ENCODE measurements at places on chromosomes 2 and 18.

GRCh38 chr2:99644419-99644787 lies 154.6 kb upstream of the REV1 start:
- DNase-seq = no peak

DNA sequence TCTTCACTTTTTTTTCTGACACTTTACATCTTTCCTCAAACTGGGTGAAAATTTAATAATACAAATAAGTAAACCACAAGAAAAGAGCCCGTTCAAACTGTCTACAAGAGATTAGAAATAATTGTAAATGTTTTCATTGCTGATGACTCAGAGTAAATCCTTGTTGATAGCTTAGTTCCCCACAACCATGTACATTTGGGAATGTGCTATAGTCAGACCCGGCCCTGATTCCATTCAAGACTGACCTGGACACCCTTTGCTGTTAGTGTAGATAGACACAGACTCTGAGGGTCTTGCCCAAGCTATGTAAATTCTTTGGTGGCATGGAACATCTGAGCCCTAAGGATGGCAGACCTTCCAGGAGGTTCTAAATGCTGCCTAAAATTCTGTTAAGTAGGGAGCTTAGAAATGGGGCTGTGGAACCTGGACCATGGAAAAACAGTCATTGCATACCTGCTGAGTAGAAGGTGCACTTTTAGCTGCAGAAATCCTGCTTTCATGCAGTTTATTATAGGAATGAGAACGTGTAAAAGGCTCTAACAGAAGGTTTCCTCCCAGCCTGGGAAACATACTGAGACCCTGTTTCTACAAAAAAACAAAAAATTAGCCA lies 3.7 kb downstream of the MALT1 start:
- no peak for DNase-seq

GRCh38 chr2:239811111-239811781 lies 213.9 kb downstream of the NDUFA10 start:
- DNase-seq = no peak

DNA sequence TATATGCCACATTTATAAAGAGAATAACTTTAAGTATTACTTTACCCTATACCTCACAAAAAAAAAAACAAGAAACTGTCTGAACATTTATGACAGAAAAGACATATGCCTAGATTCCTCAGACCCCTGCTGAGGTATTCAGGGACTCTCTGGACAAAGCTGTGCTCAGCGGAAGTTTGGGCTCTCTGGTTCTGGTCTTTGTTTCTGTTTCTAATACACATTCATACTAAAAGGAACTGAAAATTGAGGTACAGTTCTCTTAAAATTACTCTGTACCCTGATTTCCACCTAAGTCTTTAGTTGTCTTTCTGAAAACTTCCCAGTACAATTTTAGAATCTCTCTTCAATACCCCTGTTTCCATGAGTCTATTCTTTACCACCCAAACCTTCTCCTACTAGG lies 160.3 kb downstream of the IKZF2 start:
- DNase-seq = no peak

DNA sequence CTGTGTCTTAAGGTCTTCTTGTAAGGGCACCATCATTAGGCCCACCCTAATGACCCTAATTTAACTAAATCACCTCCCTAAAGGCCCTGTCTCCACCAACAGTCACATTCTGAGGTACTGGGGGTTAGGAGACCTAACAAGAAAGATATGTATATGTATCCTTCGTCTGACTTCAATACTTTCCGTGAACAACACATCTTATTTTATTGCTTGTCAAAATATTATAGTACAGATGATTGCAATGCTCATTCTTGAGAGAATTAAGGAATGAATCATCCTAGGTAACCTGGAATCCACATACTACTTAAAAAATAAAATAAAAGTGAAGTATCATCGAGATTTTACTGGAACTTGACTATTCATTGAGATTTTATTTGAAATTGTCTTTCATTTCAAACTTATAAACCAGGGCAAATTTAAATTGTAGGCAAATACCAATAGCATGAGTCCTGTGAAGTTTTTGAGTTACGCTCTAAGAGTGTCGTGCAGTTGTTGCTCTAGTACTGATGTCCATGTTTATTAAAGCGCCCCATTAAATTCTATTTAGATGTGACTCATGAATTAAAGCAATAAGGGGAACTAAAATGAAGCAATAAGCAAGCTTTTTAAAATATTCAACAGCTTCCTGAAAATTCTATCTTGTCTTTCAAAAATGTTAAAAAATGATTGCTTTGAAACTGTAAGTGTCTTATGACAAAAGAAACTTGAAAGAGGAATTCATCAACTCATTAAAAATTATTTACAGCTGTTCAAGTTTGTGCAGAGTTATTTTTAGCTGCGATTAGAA lies 40.0 kb downstream of the CCDC102B start:
- no peak for DNase-seq

- peak; percentile 37 for DNase-seq
Observed at GRCh38 chr2:7913974-7914373, 767.9 kb upstream of the ID2 start.

DNA sequence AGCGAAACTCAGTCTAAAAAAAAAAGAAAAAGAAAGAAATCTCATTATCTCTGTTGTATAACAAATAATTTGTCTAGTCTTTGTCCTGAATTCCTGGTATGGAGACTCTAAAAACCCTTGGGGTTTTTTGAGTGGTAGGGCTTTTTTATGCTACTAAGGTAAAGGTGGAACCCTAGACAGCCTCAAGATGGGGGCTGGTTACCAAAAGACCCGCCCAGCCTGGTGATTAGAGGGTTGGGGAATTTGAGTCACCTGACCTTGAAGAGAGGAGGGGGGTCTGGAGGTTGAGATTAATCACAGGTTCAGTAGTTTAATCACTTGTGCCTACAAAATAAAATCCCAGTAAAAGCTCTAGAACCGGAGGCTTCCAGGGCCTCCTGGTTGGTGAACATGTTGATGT lies 17.6 kb downstream of the SOWAHC start:
- no peak for DNase-seq

GRCh38 chr2:134590679-134591078 lies 128.1 kb downstream of the TMEM163 start:
- DNase-seq = no peak

DNA sequence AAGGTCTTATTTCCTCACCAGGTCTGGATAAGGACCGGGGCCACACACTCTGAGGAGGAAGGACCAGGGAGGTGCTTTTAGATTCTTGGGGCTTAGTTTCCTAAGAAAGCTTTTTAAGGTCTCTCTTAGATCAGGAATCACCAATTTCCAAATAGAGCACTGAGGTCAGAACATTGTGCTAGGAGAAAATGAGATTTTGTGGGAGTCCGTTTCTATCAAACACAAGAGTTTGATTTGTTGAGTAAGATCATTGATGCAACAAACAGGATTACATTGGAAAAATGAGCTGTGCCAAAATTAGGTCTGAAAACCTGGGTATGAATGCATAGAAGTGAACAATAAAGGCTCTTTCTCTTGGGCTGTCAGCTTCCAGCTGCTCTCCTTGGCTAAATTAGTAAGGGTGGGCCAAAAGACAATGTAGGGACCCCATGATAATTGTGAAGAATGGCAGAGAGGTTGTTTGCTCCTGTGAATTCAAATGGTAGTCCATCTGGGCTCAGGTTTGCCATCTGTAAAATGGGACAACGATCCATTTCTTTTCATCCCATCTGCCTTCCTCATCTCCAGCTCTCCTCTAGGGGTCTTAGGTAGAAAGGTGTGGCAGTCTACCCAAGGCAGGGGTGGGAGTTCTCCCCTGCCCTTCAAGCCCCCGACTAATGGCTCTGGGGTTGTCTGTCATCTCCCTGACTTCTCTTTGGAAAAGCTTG lies 20.0 kb downstream of the IGFBP2 start:
- no peak for DNase-seq

DNA sequence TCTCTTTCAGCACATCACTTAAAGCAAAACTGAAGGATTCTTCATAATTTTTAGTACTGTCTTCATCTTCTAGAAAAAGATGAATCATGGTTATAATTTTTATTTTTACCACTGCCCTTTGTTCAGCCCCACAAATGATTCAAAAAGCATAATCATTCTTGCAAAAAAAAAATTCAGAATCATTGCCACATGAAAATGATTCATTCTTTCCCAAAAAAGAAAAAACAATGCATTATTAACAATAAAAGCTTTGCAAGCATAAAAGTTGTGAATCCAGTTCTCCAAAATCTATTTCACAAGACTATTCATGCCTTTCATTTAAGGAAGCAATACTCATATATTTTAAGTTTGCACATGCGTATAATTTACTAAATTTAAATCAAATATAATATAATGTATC lies 204.8 kb downstream of the RBM43 start:
- DNase-seq = no peak

All from right renal cortex interstitium (tissue), 3 donors.